ENCODE measurements at places on chromosomes 11 and 22. TPM values are rescaled to one million over a fixed set of nuclear protein-coding genes. Genes with fewer than 3 reads are reported as not detected.

GRCh38 chr11:64846998-64847666 is 2.7 kb upstream of the CDC42BPG start:
- no peak overlapping the region for H3K27ac ChIP-seq
- no peaks in the 10 kb centered on the region for H3K27me3 ChIP-seq
- no peak overlapping the region for H3K4me3 ChIP-seq
- no peaks in the 10 kb centered on the region for H3K36me3 ChIP-seq
- peaks cover 14% of the 10 kb centered on the region for H3K4me1 ChIP-seq
- peak; percentile 92 for DNase-seq

Gene TNNI2
- 10.1 TPM for polyA plus RNA-seq

Gene SYT7
- 10.6 TPM for polyA plus RNA-seq

- H3K36me3 ChIP-seq: no peaks in the 10 kb centered on the region
- DNase-seq: no peak
- H3K27ac ChIP-seq: no peak overlapping the region
- no peaks in the 10 kb centered on the region for H3K4me1 ChIP-seq
- no peak overlapping the region for H3K4me3 ChIP-seq
These were observed 27.6 kb upstream of the PAMR1 start for GRCh38 chr11:35553021-35553420.

- no peak for DNase-seq
- H3K4me3 ChIP-seq: no peak overlapping the region
- H3K4me1 ChIP-seq: no peaks in the 10 kb centered on the region
- no peak overlapping the region for H3K27ac ChIP-seq
These were observed 2.1 kb downstream of the SOX10 start for GRCh38 chr22:37982151-37982785.

DNA sequence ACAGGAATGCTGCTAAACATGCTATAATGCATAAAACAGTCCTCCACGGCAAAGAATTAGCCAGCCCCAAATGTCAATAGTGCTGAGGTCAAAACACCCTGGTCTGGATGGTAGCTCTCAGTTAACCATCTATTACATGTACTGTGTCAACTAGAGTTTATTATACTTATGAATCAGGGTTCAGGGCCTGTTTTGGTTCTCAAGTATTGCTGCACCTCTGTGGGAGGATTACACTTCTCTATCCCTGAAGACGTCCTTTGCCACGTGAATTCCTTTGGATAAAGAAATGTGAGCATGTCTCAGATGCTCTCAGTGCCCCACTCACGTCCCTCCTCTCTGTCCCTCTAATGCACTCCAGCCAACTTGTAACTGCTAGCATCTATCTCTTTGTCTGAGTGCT is 53.4 kb downstream of the SLC1A2 start:
- H3K27ac ChIP-seq: no peak overlapping the region
- no peak for DNase-seq
- no peaks in the 10 kb centered on the region for H3K36me3 ChIP-seq
- no peaks in the 10 kb centered on the region for H3K27me3 ChIP-seq
- H3K4me1 ChIP-seq: peaks cover 1% of the 10 kb centered on the region

Gene RCOR2
- 0.16 TPM for polyA plus RNA-seq

DNA sequence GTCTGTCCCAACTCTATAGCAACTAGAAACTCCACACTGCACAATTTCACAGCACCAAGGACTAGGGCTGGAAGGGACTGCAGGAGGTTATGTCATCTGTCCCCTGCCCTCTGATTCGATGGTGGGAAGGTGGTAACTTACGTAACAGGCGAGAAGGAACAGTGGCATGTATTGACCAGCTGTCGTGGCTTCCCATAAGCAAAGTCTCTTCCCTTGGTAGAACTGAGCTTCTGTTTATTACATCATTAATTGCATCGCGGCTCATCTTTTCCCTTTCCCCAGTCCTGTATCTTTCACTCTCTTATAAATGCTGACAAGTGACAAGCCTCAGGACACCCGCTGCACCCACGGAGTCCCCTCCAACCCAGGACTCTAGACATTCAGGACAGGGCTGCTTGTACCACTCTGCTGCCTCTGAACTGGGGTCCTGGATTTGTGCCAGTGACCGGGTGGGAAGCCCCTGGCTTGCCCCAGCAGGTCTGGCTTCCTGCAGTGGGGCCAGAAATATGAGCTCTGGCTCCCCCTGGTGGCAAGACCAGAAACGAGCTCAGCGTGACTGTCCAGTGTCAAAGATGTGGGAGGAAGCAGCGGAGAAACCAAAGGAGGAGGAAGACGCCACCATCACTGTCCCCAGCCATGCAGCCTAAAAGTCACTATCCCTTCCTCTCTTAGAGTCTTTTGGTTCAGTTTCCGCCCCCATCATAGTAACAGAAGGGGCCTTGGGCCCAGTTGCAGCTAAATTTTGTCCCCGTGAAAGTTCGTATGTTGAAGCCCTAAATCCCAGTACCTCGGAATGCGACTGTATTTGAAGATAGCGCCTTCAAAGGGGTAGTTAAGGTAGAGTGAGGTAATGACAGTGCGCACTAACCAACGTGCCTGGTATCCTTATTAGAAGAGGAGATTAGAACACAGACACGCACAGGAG is 84.5 kb downstream of the ISX start:
- H3K4me3 ChIP-seq: no peak overlapping the region
- H3K36me3 ChIP-seq: no peaks in the 10 kb centered on the region
- no peak overlapping the region for H3K27ac ChIP-seq
- H3K4me1 ChIP-seq: no peaks in the 10 kb centered on the region
- DNase-seq: peak; percentile 64
- H3K27me3 ChIP-seq: peaks cover 3% of the 10 kb centered on the region

Gene SOX10
- polyA plus RNA-seq: not detected

- peaks cover 15% of the 10 kb centered on the region for H3K36me3 ChIP-seq
- no peak overlapping the region for H3K4me3 ChIP-seq
- peak; percentile 3 for DNase-seq
- no peak overlapping the region for H3K27ac ChIP-seq
These were observed 6.2 kb downstream of the POGLUT3 start for GRCh38 chr11:108491936-108492335.

GRCh38 chr22:23550049-23550650 is 29.9 kb downstream of the IGLL1 start:
- DNase-seq: no peak
- no peaks in the 10 kb centered on the region for H3K4me1 ChIP-seq
- H3K27me3 ChIP-seq: no peaks in the 10 kb centered on the region
- H3K27ac ChIP-seq: no peak overlapping the region

DNA sequence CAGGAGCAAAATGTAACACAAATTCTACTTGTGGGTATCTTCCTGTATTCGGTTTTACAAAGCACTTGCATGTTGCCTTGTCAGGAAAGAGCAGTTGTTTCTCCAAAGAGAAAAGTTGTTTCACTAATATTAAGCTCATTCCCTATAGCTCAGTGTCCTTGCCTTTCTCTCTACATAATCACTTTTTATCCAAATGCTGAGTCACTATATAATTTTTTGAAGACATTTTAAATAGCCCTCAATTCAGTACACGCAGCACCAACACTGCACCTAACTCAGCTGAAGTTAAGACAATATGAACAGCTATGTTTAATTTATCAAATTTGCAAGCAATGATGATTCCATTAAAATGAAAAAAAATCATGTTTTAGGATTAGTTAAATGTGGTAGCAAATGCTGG is 14.5 kb upstream of the MRTFA start:
- H3K36me3 ChIP-seq: no peaks in the 10 kb centered on the region
- H3K4me3 ChIP-seq: no peak overlapping the region
- no peaks in the 10 kb centered on the region for H3K27me3 ChIP-seq
- H3K27ac ChIP-seq: peak overlapping the region; percentile 87
- H3K4me1 ChIP-seq: no peaks in the 10 kb centered on the region
- no peak for DNase-seq

DNA sequence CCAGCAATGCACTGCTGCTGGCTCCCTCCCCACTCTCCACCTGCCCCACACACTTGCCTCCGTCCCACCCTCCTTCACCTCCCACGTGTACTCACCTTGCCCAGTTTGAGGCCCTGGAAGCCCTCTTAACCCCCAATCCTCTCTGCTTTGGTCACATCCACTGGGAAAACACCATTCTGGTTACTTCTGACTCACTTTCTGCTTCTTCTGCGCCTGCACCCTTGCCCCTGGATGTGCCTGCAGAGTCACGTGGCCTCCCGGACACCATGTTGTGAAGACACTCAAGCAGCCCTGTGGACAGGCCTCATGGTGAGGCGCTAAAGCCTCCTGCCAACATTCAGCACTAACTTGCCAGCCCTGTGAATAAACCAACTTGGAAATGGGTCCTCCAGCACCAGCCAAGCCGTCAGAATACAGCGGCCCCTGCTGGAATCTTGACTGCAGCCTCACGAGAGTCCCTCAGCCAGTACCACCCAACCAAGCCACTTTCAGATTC is 2.6 kb upstream of the NAALADL1 start:
- no peak overlapping the region for H3K27ac ChIP-seq
- no peaks in the 10 kb centered on the region for H3K36me3 ChIP-seq
- DNase-seq: no peak
- no peaks in the 10 kb centered on the region for H3K27me3 ChIP-seq

Gene XNDC1N
- 2.1 TPM for polyA plus RNA-seq

- no peak for DNase-seq
- H3K36me3 ChIP-seq: no peaks in the 10 kb centered on the region
- no peaks in the 10 kb centered on the region for H3K4me1 ChIP-seq
- H3K4me3 ChIP-seq: no peak overlapping the region
- H3K27me3 ChIP-seq: no peaks in the 10 kb centered on the region
These were observed 45.6 kb upstream of the TENM4 start for GRCh38 chr11:79486242-79486984.

DNA sequence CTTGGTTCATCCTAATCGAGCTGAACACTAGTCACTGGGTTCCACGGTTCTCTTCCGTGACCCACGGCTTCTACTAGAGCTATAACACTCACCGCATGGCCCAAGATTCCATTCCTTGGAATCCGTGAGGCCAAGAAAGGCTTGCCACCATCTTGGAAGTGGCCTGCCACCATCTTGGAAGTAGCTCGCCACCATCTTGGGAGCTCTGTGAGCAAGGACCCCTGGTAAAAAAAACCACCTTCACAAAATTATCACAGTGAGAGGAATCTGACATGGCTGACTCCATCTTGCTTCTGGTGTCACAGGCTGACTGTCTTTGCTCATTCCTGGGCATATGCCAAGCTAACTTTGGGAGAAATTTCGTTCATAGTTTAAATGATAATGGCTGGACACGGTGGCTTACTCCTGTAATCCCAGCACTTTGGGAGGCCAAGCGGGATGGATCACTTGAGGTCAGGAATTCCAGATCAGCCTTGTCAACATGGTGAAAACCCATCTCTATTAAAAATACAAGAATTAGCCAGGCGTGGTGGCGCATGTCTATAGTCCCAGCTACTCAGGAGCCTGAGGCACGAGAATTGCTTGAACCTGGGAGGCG is 18.9 kb upstream of the KCTD14 start:
- no peaks in the 10 kb centered on the region for H3K36me3 ChIP-seq
- H3K4me1 ChIP-seq: peaks cover 4% of the 10 kb centered on the region
- H3K27me3 ChIP-seq: no peaks in the 10 kb centered on the region
- no peak for DNase-seq

GRCh38 chr11:105988197-105988596 is 33.8 kb downstream of the MSANTD4 start:
- H3K4me3 ChIP-seq: no peak overlapping the region
- no peaks in the 10 kb centered on the region for H3K36me3 ChIP-seq
- H3K27ac ChIP-seq: no peak overlapping the region
- H3K27me3 ChIP-seq: no peaks in the 10 kb centered on the region
- DNase-seq: no peak

- no peaks in the 10 kb centered on the region for H3K27me3 ChIP-seq
- H3K4me3 ChIP-seq: no peak overlapping the region
- no peak for DNase-seq
- peaks cover 37% of the 10 kb centered on the region for H3K4me1 ChIP-seq
These were observed 9.1 kb downstream of the MICAL2 start for GRCh38 chr11:12119502-12119901.

Gene ANGPTL5
- 0.08 TPM for polyA plus RNA-seq

DNA sequence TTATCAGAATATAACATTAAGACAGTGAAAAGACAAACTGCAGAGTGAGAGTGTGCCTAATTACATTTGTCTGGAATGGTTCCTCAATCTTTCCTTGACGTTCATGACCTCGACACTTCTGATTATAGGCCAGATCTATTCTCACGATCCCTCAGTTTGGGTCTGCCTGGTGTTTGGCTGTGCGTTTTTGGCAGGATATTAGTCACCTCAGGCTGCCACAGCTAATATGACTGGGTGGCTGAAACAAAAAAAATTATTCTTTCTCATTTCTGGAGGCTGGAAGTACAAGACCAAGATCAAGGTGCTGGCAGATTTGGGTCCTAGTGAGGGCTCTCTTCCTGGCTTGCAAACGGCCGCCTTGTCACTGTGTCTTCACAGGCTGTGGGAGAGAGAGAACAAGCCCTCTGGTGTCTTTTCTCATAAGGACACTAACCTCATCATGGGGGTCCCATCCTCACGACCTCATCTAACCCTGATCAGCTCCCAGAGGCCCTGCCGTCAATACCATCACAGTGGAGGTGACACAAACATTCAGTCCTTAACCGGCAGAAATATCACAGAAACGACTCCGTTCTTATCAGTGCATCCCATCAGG is 23.2 kb downstream of the IFITM10 start:
- no peaks in the 10 kb centered on the region for H3K36me3 ChIP-seq
- H3K4me3 ChIP-seq: no peak overlapping the region
- H3K27ac ChIP-seq: no peak overlapping the region
- H3K4me1 ChIP-seq: no peaks in the 10 kb centered on the region

Data from lung (tissue), 17 donors.